Naive thymus-derived CD4-positive, alpha-beta T cell (primary cell): ENCODE measurements at places on chromosomes 11 and 22.

GRCh38 chr11:105858841-105859240, 163.2 kb downstream of the MSANTD4 start:
- DNase-seq, result no peak

DNA sequence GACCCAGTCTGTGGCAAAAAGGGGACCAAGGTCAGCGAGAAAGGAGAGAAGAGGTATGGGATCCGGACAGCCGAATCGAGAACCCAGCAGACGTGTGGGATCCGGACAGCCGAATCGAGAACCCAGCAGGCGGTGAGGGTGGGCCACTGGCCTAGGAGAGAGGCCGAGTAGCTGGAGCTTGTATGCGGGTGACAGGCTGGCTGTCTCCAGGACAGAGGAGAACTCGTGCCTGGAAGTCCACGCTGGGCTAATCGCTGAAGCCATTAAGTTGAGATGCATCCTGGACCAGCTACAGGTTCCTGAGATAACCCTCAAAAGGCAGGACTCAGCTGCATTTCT, 6.0 kb downstream of the CERK start:
- DNase-seq, result no peak

- no peak for DNase-seq
Observed at GRCh38 chr22:33510429-33510904, 409.8 kb downstream of the LARGE1 start.

GRCh38 chr11:101215069-101215468, 85.5 kb upstream of the PGR start:
- DNase-seq, result no peak

GRCh38 chr11:4032097-4032496, 62.5 kb upstream of the RRM1 start:
- no peak for DNase-seq

GRCh38 chr22:37198258-37199102, 10.4 kb upstream of the C1QTNF6 start:
- peak; percentile 87 for DNase-seq
